ENCODE measurements at places on chromosomes 13 and 19. TPM values are rescaled to one million over a fixed set of nuclear protein-coding genes. Genes with fewer than 3 reads are reported as not detected.

Gene TNFRSF19
- total RNA-seq, result 15.3 TPM

Gene CYP4F2
- total RNA-seq, result not detected

Gene ZNF497
- total RNA-seq, result 6.5 TPM

Gene PRR19
- total RNA-seq, result 0.58 TPM

Gene SHISA7
- not detected for total RNA-seq

Gene SIGLEC11
- total RNA-seq, result 85.6 TPM

Gene ZNF846
- total RNA-seq, result 31.0 TPM

Gene RFPL4A
- not detected for total RNA-seq

Gene ANKRD10
- 163 TPM for total RNA-seq

Gene PCDH20
- total RNA-seq, result under 0.01 TPM
